ENCODE measurements at places on chromosomes 5 and 9. TPM values are rescaled to one million over a fixed set of nuclear protein-coding genes. Genes with fewer than 3 reads are reported as not detected.

Gene PCDHB7
- polyA plus RNA-seq: 4.5 TPM

Gene AQP3
- 30.7 TPM for polyA plus RNA-seq

Gene JAKMIP2
- polyA plus RNA-seq: 6.6 TPM

GRCh38 chr9:4820168-4820567, 27.4 kb downstream of the RCL1 start:
- DNase-seq: no peak

- peak; percentile 69 for DNase-seq
These were observed 2.4 kb upstream of the TRIM7 start for GRCh38 chr5:181207214-181207959.

DNA sequence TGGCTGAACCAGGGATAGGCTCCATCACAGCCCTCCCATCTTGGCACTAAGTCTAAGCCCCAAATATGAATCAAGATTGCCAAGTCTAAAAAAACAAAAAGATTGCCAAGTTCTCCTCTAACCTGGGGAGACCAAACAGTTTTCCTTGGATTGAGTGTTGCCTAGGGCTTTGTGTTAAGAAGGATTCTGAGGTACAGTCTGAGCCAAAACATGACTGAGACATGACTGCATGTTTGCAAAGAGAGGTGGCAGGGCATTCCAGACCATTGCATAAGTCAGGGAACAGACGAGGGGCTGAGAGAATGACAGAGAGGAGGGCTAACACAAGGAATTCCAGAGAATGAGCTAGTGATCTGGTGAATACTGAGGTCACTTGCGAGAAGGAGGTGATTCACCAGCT, 11.4 kb downstream of the LAMC3 start:
- no peak for DNase-seq

GRCh38 chr9:33139421-33140228, 27.5 kb downstream of the B4GALT1 start:
- no peak for DNase-seq

GRCh38 chr9:119255116-119255515, 114.1 kb downstream of the BRINP1 start:
- no peak for DNase-seq

DNA sequence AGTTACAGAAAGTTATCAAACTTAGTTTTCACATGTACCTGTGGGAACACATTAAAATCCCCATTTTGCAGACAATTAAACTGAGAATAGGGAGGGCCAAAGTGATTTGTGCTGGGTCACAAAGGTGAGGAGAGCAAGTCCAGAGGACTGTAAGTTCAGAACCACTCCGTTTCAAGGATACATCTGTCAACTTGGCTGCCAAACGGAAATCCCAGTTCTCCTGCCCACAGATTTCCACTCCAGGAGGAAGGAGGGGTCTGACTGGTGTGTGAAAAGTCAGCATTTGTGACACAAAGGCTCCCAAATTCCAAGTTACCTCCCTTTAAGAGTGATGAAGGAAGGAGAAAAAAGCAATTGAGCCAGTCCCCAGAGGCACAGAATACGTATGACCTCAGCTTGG, 42.3 kb downstream of the PRELID2 start:
- DNase-seq: no peak

- DNase-seq: no peak
These were observed 10.8 kb downstream of the CDC37L1 start for GRCh38 chr9:4690144-4690543.

- peak; percentile 79 for DNase-seq
These were observed at the start of gene LURAP1L for GRCh38 chr9:12774861-12775678. Gene LURAP1L, plus strand, starts transcription at chr9:12775020. Its CDS starts 696 bp downstream, at chr9:12775716.

Measured in left kidney (tissue), 8 donors.